ENCODE measurements at places on chromosomes 1 and 21. TPM values are rescaled to one million over a fixed set of nuclear protein-coding genes. Genes with fewer than 3 reads are reported as not detected.

SMCP gene
- total RNA-seq, result not detected

HOOK1 gene
- total RNA-seq, result 14.0 TPM

CHAF1B gene
- 38.0 TPM for total RNA-seq

TRIM63 gene
- not detected for total RNA-seq

PLA2G2D gene
- total RNA-seq, result not detected

TRIM67 gene
- total RNA-seq, result not detected

- peak overlapping the region; percentile 79 for H3K27ac ChIP-seq
- H3K4me3 ChIP-seq, result peak overlapping the region; percentile 81
- no peaks in the 10 kb centered on the region for H3K27me3 ChIP-seq
Observed at GRCh38 chr1:64745181-64745985, 508 bp downstream of the RAVER2 start.

DNA sequence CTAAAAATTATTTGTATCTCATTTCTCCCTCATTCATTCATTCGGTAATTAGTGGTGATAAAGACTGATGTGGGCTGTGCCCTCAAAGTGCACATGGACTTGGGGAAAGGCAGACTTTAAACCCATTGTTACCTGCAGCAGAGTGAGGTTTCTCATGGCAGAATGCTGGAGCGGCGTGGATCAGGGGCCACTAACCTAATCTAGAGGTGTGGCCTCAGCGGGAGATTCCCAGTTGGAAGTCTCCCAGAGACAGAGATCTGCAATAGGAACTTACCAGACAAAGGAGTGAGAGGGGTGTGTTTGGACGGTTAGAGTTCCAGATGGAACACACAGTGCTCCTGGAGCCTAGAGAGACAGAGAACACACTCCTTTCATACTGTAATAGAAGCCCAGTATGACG lies 73.5 kb downstream of the VPS26C start:
- peaks cover 29% of the 10 kb centered on the region for H3K36me3 ChIP-seq
- no peaks in the 10 kb centered on the region for H3K27me3 ChIP-seq
- no peaks in the 10 kb centered on the region for H3K4me1 ChIP-seq
- no peak overlapping the region for H3K27ac ChIP-seq
- no peak for DNase-seq

DNA sequence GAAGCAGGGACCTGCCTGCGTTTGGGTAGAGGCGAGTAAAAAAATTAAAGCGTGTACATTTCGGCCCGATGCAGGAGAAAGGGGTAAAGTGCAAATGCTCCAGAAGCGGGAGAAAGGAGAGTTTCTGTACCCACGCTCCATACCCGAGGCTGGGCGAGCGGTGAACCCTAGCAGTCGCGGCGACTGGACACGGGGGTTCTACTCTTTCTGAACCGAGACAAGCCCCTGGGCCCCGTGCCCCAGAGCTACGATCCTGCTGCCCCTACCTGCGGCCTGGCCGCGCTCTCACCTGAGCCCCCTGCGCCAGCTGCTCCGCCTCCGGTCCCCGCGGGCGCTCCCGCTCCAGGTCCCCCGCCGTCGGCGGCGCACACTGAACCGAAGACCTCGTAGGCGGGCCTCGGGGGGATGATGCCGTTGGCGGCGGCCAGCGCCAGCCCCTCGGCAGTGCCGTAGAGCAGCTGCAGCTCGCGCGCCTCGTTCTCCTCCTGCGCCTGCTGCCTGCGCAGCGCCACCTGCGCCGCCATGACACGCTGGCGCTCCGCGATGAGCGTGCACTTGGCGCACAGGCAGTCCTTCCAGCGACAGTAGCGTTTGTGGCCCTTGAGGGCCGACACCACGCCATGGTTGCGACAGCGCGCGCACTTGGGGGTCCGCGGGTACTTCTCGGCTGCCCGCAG lies 2.4 kb downstream of the DMRTA2 start:
- peaks cover 52% of the 10 kb centered on the region for H3K4me1 ChIP-seq
- DNase-seq, result peak; percentile 55
- no peak overlapping the region for H3K4me3 ChIP-seq
- H3K27me3 ChIP-seq, result peaks cover 92% of the 10 kb centered on the region

DNA sequence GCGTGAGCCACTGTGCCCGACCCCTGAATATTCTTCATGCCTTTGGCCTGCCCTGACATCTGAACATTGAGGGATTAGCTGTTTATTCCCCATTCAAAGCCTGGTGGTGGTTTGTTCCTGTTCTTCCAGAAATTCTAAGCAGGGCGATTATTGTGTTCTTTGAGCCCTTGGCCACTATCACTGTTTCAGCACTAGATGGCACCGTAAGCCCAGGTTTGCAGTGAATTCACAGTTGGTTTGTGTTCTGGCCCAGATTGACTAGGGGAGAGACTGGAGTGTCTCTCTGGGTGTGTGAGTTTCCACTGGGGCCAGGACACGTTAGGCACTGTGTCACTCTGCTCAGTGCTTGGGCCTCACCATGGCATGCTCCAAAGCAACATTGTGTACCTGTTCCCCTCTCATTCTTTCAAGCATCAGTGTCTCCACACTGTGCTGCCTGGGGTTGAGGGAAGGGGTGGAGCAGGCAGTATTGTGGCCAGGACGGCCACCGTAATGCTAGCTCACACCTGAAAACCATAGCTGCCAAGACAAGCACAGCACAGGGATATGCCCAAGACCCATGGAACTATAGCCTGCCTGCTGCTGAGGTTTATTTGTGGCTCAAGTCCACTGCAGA lies 52.7 kb downstream of the PKN2 start:
- H3K27me3 ChIP-seq, result no peaks in the 10 kb centered on the region
- DNase-seq, result peak; percentile 8
- no peak overlapping the region for H3K27ac ChIP-seq
- H3K36me3 ChIP-seq, result peaks cover 56% of the 10 kb centered on the region
- H3K4me3 ChIP-seq, result no peak overlapping the region

DNA sequence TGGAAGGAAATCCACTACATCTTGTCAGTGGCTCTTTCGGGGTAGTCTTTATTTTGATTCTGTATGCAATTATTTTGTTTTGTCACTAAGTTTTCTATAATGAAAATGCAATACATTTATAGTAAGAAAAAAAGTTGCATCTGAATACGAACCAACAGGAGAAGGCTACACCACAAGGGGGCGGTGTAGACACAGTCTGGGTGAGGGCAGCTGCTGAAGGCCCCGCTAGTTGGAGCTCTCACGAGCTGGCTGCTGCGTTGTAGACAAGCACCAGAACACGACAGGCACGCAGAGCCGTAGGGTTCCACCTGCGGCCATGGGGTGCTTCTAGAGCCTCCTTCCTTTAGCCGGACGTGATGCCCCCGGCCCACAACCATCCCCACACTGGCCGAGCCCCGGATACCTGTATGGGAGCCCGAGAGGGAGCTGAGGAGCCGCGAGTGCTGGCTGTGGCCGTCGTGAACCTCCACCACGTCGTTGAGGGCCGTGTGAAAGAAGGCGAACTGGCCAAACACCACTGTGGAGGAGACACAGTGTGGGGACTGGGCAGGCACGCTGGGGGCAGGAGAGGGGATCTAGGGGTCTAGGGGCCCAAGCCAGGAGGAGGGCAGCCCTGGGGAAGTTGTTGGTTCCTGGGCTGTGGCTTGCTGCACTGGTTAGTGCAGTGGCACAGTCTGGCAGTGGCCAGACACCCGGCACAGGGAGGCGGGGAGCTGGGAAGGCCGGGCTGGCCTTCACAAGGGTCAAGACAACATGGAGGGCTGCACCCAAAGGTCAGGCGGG lies 160.8 kb downstream of the ZSCAN20 start:
- H3K4me3 ChIP-seq, result no peak overlapping the region
- H3K27me3 ChIP-seq, result peaks cover 42% of the 10 kb centered on the region
- no peaks in the 10 kb centered on the region for H3K36me3 ChIP-seq
- DNase-seq, result peak; percentile 81

SNIP1 gene
- total RNA-seq, result 25.2 TPM

DNA sequence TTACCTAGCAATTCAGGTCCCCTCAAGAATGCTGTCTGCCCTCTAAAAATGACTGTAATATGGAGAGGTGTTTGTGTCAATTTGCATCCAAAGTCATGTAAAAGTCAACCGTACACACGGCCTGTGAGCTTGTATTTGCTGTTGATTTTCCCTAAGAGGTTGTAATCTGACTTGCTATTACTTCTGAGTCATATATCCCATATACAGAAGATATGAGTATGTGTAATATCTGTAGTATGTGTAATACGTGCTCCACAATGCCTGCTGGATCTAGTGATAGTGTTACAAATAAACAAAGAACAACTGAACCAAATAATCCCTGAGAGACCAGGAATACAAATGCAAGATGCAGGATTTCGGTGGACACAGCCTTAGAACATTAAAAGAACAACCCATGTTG lies 1.4 kb upstream of the KCNJ6 start:
- no peak overlapping the region for H3K27ac ChIP-seq
- peaks cover 67% of the 10 kb centered on the region for H3K27me3 ChIP-seq
- H3K4me1 ChIP-seq, result peaks cover 6% of the 10 kb centered on the region
- no peaks in the 10 kb centered on the region for H3K36me3 ChIP-seq
- no peak for DNase-seq
- H3K4me3 ChIP-seq, result no peak overlapping the region

ENAH gene
- 1.1 TPM for total RNA-seq

DNA sequence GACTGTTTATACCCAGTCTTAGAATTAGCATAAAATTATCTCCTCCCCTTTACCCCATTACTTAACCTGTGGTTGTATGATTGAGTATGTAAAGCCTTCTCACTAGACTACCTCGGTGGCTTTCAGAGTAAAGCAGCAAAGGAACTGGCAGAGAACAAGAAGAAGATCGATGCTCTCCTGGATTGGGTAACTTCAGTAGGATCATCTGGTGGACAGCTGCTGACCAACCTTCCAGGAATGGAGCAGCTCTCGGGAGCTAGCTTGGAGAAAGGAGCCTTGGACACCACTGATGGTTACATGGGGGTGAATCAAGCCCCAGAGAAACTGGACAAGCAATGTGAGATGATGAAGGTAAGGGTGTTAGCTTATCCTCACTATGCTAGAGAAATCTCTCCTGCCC lies 138.6 kb upstream of the BMP8A start:
- H3K4me1 ChIP-seq, result no peaks in the 10 kb centered on the region
- H3K36me3 ChIP-seq, result peaks cover 14% of the 10 kb centered on the region
- no peak for DNase-seq
- no peaks in the 10 kb centered on the region for H3K27me3 ChIP-seq
- no peak overlapping the region for H3K4me3 ChIP-seq
- no peak overlapping the region for H3K27ac ChIP-seq

Data from activated naive CD8-positive, alpha-beta T cell treated with anti-CD3 and anti-CD28 coated beads for 36 hours (primary cell).